Right cardiac atrium (tissue), 5 donors: ENCODE measurements at places on chromosomes 6 and 20. TPM values are rescaled to one million over a fixed set of nuclear protein-coding genes. Genes with fewer than 3 reads are reported as not detected.

Gene DDX43
- 1.9 TPM for total RNA-seq

Gene MDFI
- total RNA-seq = 10.3 TPM

Gene MATN4
- total RNA-seq = 0.20 TPM

Gene BPI
- total RNA-seq = 0.28 TPM

Gene TFAP2D
- total RNA-seq = not detected

Gene PSORS1C1
- 4.5 TPM for total RNA-seq

Gene TNXB
- total RNA-seq = 120 TPM

Gene BTN1A1
- total RNA-seq = not detected

Gene THEMIS
- total RNA-seq = 0.60 TPM

Gene SLC16A10
- 5.0 TPM for total RNA-seq

Gene KCNG1
- total RNA-seq = 1.7 TPM

Gene DUSP15
- total RNA-seq = 7.2 TPM

Gene PI16
- 35.0 TPM for total RNA-seq

Gene IPCEF1
- total RNA-seq = 1.8 TPM

DNA sequence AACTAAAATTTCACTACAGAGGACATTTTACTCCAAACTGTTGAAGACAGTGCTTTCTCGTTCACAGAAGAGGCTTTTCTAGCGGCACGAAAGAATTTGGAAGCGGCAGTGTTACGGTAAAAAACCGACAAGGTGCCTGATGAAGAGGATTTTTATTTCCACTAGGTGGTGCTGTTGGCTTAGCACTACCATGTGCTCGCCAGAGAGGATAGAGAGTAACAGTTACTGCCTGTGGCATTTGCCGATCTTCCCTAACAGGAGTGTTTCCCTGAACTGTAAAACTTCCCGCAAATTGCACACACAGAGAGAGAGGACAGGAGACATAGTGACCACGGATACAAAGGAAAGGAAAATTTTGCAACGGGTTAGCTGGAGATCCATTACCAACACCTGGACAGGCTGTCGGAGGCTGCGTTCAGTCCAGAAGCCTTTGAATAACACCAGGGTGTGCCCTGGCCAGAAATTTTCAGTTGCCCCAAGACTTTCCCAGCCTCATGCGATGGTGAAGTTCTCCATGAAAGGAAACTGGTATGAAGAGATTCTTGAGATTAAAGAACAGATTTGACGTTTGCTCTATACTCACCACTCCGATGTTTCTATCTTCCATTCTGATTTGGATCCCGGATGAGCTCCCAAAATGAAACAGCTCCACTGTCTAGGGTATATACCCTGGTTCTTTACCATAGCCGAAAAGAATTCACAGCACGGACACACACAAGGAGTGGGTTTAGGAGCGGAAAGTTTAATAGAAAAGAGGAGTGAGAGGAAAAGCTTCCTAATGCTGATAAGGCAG lies 48.1 kb downstream of the HLA-DPB1 start:
- DNase-seq = no peak

GRCh38 chr20:50730765-50731054 lies 670 bp upstream of the PARD6B start:
- DNase-seq = no peak

- DNase-seq = peak; percentile 71
These were observed at the start of gene TNFRSF6B for GRCh38 chr20:63696628-63697356. TSS of gene TNFRSF6B (plus strand) at chr20:63696652. CDS start at chr20:63696768, 116 bp downstream.

GRCh38 chr6:150566486-150566885 lies 33.2 kb upstream of the PLEKHG1 start:
- no peak for DNase-seq

GRCh38 chr6:44451803-44452695 lies 64.5 kb downstream of the CDC5L start:
- peak; percentile 62 for DNase-seq

GRCh38 chr6:75601304-75602245 lies at the start of gene SENP6:
TSS of gene SENP6 (plus strand) at chr6:75601880. CDS start at chr6:75602525, 645 bp downstream.
- DNase-seq = peak; percentile 95

DNA sequence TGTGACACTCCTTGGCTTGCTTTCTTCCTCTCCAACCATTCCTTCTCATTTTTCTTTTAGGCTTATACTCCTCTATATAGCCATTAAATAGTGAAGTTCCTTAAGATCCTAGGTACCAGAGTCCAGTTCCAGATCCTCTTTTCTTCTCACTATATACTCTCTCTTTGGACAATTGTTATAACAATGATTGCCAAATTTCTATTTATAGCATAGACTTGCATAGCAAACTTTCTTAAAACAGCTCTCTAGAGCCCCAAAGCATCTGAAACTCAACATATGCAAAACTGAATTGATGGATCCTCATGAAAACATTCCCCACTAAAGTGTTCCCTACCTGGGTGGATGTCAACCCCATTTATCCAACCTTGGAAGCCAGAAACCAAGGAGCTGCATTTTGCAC lies 13.4 kb downstream of the PHIP start:
- DNase-seq = no peak

DNA sequence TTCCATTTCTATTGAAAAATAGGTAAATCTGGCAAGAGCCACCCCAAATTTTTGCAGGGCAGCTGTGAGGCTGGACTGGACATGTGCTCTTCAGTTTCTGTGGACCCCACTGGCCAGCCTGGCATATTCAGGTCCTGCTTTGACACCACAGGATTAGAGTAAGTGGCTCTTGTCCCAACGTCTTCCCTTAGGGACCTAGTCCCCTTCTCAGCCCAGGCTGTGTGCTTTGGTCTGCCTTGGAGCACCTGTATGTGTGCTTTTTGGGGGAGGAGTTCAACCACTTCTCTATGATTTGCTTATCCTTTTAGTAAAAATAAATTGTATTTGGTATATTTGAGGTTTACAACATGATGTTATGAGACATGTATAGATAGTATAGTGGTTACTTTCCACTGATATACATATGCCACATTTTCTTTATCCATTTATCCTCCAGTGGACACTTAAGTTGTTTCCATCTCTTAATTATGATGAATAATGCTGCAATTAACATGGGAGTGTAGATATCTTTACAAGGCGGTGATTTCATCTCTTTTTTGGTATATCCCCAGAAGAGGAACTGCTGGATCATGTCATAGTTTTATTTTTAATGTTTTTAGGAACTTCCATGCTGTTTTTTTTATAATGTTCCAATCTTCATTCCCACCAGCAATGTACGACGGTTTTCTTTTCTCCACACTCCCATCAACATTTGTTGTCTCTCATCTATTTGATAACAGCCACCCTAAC lies 167.8 kb upstream of the UST start:
- DNase-seq = no peak

- no peak for DNase-seq
These were observed 552 bp upstream of the DEF6 start for GRCh38 chr6:35296931-35297600.

GRCh38 chr6:157688960-157689599 lies 134.0 kb upstream of the SNX9 start:
- no peak for DNase-seq

GRCh38 chr20:48728042-48728825 lies 99.6 kb downstream of the PREX1 start:
- no peak for DNase-seq

DNA sequence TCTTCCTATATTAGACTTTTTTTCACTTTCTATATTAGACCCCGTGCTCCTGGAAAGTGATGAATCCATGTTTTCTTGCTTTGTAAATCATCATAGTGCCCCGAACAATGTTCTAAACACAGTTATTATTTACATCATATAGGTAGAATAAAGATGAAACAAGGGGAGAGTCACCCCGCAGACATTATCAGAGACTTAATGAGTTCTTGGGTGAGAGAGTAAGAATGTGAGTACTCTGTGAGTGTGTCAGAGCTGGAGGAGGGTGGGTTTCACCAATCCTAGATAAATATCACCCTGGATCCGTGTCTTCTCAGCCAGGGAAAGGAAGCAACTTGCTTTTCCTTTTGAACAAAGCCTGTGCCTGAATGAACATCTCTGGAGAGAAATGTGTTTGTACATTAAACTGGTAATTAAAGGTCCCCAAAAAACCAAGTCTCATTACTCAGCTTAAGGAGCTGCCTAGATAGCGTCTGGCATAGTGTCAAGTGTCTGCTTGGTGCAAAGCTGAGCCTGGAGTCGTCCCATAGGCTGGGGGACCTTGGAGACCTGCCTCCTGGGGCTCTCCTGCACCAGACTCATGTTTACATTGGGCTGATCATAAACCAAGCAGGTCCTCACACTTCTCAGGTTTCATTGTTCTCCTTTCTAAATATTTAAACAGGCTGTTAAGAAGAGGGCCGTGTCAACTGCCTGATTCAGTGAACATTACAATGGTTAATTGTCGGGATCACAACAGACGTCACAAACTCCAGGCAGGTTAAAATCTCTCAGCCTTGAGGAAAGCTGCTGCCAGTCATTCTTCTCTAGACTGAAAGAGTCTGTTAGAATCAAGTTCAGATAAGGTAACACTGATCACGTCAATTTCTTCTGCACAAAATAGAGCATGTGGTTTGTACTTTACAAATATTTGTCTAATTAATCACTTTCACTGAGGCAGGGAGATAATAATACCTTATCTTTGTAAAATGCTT lies 179.7 kb upstream of the MYLIP start:
- no peak for DNase-seq

DNA sequence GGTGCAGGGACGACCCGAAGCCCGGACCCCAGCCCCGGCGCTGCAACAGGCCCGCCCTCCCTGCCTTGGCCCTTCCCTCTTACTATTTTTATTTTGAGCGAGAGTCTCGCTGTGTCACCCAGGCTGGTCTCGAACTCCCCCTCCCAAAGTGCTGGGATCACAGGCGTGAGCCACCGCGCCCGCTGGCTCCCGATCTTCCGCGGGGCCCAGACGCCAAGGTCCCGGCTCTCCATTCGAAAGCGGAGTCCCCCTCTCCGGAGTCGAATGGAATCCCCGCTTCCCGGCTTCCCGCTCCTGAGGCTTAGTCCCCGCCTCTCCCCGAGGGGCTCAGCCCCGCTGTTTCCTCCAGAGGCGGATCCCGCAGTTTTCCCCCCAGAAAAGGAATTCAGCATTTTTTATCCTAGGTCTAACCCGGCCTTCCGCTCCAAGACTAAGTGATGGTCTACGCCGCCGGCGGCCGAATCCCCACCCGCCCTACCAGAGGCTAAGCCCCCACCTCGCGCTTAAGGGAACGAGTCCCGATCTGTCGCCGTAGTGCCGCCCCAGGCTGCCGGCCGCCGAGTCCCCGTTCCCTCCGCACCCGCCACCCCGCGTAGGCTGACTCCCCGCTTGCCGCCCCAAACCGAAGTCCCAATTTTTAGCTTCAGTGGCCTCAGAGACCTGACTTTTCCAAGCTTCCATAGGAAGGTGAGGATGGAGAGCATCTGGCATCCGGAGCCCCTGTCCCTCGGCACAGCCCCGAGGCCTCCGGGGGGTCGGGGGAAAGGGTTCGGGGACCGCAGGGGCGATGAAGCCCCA lies 11.5 kb upstream of the TMC2 start:
- DNase-seq = peak; percentile 81

DNA sequence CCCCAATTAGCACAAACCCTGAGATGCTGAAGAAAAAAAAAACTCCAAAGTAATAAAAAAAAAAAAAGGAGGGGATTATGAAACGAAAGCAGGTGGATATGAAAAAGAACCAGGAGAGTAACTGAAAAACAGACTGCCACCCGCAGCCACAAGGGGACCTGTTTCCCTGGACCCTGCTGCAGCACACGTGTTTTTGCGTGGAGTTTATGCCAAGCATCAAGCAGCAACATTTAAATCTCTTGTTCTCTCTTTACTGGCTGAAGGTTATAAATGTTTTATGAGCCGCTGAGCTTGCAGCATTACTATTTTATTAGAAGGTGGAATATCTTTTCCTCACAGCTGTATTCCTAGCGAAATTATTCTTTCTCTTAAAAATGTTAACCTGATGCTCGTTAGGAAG lies 131.6 kb upstream of the OLIG3 start:
- no peak for DNase-seq

DNA sequence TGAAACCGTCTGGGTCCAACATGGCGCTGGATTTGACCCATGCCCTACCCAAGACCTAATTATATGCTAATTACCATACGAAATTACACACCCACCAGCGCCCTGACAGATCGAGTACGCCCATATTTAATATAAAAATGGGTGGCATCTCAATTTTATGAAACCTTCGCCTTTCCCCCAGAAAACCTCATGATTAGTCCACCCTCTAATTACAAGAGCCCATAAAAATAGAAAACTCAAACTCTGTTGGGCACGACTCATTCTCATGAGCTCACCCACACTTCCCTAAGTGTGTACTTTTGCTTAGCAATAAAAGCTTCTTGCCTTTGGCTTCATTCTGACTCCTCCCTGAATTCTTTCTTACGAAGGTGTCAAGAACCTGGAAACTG lies 136.4 kb downstream of the OR2B2 start:
- no peak for DNase-seq

- no peak for DNase-seq
These were observed 17.5 kb downstream of the ZC3H12D start for GRCh38 chr6:149467265-149467664.

- DNase-seq = peak; percentile 94
These were observed 1.5 kb downstream of the BICRAL start for GRCh38 chr6:42783177-42783875.

GRCh38 chr6:26307850-26308249 lies 57.1 kb upstream of the BTN3A2 start:
- no peak for DNase-seq

GRCh38 chr6:37171970-37172812 lies 2.2 kb downstream of the PIM1 start:
- peak; percentile 90 for DNase-seq
